ENCODE measurements at places on chromosomes 7 and 10. TPM values are rescaled to one million over a fixed set of nuclear protein-coding genes. Genes with fewer than 3 reads are reported as not detected.

The PLEKHS1 gene
- not detected for total RNA-seq

The THSD7A gene
- not detected for total RNA-seq

The ABCA13 gene
- total RNA-seq: not detected

The CALCR gene
- not detected for total RNA-seq

The SCART1 gene
- total RNA-seq: 3.3 TPM

The MPP7 gene
- 16.3 TPM for total RNA-seq

- no peak for DNase-seq
Observed at GRCh38 chr7:151868396-151869108, 8.4 kb downstream of the PRKAG2 start.

DNA sequence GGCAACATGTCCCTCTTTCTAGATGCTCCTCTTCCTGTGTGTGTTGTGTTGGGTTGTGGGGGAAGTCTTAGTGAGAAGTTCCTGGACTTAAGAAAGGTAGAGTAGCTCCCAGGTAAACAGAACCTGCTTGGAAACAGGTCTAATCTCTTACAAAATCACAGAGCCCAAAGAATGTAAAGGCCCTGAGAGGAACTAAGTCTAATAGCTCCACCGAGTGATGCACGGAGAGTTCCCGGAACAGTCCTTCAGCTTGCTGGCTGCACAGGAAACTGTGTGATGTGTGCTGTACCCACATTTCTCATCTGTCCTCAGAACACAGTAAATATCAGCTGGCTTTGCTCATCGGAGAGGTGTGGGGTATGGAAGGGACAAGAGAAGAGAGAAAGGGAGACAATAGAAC lies 182.6 kb upstream of the LYZL1 start:
- DNase-seq: no peak

GRCh38 chr7:55546814-55547213 lies 25.5 kb downstream of the VOPP1 start:
- peak; percentile 70 for DNase-seq

GRCh38 chr7:45001138-45001694 lies 1.2 kb downstream of the CCM2 start:
- DNase-seq: peak; percentile 63

GRCh38 chr7:149722356-149722957 lies 50.9 kb downstream of the ZNF467 start:
- DNase-seq: no peak

DNA sequence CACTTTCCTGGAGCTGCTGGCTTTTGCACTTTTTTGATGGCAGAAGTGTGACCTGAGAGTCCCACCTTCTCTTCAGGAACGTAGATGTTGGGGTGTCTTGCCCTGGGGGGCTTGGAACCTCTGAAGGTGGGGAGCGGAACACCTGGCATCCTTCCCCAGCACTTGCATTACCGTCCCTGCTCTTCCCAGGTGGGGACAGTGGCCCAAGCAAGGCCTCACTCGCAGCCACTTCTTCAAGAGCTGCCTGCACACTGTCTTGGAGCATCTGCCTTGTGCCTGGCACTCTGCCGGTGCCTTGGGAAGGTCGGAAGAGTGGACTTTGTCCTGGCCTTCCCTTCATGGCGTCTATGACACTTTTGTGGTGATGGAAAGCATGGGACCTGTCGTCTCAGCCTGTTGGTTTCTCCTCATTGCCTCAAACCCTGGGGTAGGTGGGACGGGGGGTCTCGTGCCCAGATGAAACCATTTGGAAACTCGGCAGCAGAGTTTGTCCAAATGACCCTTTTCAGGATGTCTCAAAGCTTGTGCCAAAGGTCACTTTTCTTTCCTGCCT lies 31.1 kb downstream of the PFKFB3 start:
- no peak for DNase-seq

DNA sequence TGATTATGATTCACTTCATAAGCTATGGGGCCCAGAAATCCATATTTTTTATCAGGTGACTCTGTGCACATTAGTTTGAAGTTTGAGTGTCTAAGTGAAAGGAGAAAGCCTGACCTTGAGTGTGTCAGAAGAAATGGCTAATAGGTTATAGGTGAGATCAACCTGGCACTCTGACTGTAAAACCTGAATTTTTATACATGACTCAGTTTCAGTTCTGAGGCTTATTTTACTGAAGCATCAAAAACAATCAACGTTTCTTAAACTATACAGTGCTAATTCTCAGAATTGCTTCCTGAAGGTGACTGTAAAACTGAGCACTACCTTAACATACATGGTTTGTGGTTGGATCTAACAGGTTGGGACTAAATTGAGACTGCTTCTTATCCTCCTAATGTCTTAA lies 159.4 kb upstream of the AHR start:
- no peak for DNase-seq

DNA sequence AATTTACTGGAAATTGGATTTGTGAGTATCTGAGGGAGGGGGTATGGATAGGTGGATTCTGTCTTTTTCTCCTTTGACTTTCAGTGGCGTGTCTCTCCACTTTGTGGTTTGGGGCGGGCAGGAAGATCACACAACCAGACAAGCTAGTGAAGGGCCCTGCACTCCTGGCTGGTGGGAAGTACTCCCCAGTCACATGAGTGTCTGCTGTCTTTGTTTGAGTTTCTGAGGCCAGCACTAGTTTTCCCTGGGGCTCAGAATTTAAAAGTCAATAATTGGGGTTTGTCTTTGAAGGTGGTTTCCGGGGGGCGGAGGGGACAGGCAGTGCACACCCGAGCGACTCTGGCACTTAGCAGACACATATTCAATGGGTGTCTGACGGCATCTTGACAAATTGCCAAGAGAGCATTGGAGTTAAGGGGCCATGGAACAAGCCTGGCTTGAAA lies 120.1 kb downstream of the WDFY4 start:
- DNase-seq: no peak

DNA sequence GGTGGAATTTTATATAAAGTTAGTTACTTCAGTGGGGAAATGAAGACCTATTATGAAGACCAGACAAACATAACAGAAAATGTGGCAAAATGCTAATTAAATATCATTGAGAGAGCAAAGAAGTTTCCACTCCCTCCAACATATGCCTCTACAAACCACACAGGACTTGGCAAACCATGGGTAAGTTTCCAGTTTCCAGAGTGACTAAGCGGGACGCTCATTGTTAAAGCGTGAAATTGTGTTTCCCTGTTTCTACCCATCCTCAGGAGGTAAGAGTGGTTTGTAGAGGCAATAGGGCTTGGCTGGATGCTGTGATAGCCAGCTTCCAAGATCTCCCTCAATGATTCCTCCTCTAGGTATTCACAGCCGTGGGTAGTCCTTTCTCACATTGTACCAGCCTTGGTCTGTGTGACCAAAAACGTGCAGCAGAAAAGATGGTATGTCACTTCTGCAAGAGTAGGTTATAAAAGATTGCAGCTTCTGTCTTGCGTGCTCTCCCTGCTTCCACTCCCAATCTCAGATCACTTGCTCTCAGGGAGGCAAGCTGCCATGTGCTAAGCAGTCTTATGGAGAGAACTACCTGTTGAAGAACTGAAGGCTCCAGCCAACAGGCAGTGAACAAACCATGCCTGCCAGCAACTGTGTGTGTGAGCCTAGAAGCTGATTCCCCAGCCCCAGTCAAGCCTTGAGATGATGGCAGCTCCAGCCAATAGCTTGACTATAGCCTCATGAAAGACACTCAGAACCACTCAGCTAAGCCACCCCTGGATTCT lies 35.7 kb downstream of the CBX3 start:
- no peak for DNase-seq

GRCh38 chr7:98629001-98629431 lies 11.9 kb downstream of the NPTX2 start:
- no peak for DNase-seq

DNA sequence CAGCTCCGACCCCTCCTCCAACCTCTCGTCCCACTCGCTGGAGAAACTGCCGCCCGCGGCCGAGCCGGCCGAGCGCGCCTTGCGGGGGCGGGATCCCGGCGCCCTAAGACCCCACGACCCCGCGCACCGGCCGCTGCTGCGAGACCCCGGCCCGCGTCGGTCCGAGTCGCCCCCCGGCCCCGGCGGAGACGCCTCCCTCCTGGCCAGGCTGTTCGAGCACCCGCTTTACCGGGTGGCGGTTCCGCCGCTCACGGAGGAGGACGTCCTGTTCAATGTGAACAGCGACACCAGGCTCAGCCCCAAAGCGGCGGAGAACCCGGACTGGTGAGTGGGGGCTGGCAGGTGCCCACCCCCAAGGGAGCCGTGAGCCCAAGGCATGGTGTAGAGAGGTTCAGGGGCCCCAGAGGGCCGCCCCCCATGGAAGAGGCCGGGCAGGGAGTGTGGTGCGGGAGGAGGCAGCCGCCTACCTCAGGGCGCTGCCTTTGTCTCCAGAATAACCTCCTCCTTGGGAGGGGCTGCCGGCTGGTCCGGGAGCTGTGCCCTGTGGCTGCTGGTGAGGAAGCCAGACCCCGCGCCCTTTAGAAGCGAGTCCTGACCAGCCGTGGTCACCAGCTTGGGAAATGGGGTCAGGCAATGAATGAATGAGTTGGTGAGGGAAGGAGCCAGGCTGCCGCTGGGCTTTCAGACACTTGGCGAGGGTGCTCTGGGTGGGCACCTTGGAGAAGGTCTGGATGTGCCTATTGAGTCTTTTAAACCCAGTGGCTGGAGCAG lies 1.3 kb downstream of the FAM20C start:
- no peak for DNase-seq

- no peak for DNase-seq
Observed at GRCh38 chr7:158924956-158925355, 68.6 kb downstream of the DYNC2I1 start.

DNA sequence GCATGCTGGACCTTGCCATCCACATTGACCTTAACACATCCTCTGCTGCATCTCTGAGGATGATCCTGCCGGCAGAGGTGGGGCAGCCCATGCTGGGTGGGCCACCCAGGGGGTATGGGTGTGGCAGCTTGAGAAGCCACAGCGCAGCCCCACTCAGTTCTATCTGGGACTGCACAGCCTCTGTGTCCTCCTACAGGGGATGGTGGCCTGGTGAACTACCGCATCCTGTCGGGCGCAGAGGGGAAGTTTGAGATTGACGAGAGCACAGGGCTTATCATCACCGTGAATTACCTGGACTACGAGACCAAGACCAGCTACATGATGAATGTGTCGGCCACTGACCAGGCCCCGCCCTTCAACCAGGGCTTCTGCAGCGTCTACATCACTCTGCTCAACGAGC lies 12.2 kb upstream of the C10orf105 start:
- no peak for DNase-seq

DNA sequence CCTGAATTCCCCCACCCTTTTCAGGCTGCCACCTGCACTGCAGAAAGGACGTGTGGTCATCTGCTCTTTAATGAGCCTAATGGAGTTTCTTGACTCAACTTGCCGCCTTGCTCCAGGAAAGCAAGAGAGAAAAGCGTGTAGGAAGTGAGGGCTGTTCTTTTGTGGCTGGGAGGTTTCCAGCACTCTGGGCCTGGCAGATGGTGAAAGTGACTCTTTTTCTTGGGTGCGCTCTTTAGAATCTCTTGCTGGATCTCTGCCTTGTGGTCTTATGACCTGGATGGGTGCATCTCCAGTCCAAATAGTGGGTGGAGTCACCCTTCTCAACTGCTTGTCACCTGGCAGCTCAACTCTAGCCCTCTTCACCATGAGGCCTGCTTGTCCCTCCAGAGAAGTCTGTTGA lies 244.0 kb downstream of the SORCS1 start:
- no peak for DNase-seq

DNA sequence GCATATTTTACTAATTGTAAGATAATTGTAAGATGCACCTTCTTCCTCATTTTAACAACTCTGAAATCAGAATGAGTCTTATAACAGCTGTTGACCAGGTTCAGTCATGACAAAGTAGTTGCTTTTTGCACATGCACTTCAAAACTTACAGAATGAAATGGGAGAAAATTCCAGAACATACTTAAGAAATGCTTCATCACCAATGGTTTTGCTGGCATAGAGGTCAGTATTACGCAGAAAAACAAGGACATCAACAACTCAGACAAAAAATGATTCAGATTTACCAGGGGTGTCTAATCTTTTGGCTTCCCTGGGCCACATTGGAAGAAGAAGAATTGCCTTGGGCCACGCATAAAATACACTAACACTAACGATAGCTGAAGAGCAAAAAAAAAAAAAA lies 13.3 kb downstream of the COL28A1 start:
- no peak for DNase-seq

DNA sequence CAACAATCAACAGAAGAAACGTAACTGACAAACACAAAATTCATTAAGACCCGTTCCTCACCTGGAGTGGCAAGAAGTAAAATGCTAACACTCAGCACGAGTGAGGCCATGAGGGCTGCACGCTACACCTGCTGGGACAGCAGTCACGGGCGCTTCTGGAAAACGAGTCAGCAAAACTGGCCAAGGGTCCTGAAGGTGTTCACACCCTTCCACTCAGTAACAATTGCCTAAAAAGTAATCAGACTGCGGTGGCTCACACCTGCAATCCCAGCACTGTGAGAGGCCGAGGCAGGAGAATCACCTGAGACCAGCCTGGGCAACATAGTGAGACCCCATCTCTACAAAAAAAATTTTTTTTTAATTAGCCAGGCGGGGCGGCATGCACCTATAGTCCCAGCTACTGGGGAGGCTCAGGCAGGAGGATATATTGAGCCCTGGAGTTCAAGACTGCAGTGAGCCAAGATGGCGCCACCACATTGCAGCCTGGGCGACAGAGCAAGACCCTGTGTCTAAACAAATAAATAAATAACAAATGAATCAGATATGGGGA lies 199.1 kb downstream of the MAD1L1 start:
- no peak for DNase-seq

GRCh38 chr7:42227936-42228591 lies 8.9 kb downstream of the GLI3 start:
- peak; percentile 33 for DNase-seq

DNA sequence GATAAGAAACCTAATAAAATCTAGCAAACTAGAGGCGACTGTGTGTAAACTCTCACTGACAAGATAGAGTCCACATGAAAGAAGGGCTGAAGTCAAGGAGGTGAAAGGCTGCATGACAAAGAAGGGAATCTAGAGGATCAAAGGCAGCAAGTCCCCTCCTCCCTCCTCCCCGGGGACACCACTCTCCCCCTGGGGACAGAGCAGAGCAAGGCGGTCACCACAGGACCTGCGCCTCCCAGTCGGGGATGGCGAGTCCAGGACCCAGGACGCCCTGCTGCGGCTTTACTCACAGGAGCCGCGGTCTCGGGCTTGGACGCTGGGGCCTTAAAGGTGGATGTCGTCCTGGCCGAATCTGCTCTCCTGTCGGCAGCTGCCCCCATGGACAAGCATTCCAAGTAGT lies 22.4 kb downstream of the BRI3 start:
- DNase-seq: no peak

DNA sequence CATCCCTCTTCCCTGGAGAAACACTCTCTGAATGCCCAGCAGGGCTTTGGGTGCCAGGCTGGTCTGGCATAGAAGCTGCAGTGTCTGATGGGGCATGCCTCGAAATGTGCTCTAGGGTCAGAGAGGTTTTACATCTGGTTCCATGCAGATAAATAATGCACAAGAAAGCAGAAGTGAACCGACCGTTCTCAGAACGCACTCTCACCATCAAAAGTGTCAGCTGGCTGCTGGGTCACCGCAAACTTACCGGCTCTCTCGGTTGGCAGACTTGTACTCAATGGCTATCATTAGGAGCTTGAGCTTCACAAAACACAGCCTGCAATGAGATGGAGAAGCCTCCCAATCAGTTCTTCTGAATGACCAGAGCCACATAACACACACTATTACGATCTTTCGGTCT lies 610.0 kb downstream of the KCNMA1 start:
- no peak for DNase-seq
